ENCODE measurements at places on chromosomes 12 and 14. TPM values are rescaled to one million over a fixed set of nuclear protein-coding genes. Genes with fewer than 3 reads are reported as not detected.

Gene AQP5
- 3.2 TPM for polyA plus RNA-seq

DNA sequence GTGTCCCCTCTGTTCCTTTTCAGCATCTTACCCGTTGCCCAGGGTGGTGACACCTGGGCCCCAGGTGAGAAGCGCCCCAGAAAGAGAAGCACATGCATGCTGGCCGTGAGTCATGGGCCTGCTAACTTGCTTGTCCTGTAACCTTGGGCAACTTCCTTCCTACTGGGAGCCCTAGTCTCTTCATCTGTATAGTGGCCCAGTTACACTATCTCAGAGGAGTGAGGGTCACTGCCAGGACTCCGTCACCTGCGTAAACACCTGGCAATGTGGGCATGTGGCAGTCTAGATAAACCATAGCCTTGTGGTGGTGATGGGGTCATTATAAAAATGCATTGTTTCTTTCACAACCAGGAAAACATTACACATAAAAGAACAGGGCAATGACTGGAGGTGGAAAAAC is 125.2 kb downstream of the SLC25A47 start:
- no peak for DNase-seq

Gene IL22
- polyA plus RNA-seq = not detected

Gene ACVR1B
- 53.1 TPM for polyA plus RNA-seq

DNA sequence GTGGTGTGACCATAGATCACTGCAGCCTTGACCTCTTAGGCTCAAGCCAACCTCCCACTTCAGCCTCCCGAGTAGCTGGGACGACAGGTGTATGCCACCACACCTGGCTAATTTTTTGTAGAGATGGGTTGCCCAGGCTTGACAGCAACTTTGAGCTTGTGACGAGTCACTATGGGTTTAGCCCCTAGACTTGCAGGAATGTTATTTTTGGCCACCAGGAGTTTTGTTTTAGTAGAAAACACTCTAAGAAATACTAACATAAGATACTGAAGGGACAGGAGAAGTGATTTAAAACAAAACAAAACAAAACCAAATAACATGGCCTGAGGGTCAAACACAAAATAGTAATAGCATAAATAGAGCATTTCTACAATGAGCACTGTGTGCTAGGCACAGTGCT is 26.4 kb downstream of the SETD3 start:
- no peak for DNase-seq

DNA sequence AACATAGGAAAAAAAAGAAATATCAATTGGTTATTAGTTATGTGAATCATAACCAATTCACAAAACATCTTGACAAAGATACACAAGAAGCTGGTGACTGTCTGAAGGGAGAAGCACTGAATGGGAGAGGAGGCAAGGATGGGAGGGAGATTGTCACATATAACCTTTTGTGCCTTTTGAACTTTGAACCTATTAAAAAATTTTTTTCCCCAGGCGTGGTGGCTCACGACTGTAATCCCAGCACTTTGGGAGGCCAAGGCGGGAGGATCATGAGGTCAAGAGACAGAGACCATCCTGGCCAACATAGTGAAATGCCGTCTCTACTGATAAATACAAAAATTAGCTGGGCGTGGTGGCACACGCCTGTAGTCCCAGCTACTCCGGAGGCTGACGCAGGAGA is 12.6 kb downstream of the DYNLL1 start:
- no peak for DNase-seq

GRCh38 chr12:46049665-46050064 is 59.3 kb upstream of the SCAF11 start:
- DNase-seq = no peak

- no peak for DNase-seq
These were observed 378.4 kb upstream of the RGS6 start for GRCh38 chr14:71553779-71554178.

GRCh38 chr14:75969891-75970290 is 11.9 kb downstream of the TGFB3 start:
- DNase-seq = no peak

Gene SRRM4
- 0.16 TPM for polyA plus RNA-seq

Gene AEBP2
- 63.3 TPM for polyA plus RNA-seq

DNA sequence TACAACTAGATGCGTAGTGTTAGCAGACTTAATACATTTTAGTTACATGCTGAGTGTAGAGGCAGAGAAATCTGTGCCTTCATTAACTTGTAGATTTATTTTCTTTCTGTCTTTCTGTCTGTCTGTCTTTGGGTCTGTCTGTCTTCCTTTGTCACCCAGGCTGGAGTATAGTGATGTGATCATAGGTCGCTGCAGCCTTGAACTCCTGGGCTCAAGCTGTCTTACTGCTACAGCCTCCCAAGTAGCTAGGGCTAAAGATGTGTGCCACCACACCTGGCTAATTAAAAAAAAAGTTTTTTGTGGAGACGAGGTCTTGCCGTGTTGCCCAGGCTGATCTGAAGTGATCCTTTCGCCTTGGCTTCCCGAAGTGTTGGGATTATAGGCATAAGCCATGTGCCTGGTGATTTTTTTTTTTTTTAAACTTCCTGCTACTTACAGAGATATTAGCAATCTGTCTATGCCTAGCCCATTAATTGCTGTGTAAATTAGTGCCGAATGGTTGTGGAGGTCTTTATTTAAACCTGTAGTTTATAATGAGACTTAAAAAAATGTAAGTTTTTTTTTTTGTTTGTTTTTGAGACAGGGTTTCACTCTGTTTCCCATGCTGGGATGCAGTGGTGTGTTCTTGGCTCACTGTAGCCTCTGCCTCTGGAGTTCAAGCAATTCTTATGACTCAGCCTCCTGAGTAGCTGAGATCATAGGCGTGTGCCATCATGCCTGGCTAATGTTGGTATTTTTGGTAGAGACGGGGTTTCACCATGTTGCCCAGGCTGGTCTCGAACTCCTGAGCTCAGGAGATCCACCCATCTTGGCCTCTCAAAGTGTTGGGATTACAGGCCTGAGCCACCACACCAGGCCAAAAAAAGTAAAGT is 22.8 kb downstream of the ERC1 start:
- no peak for DNase-seq

GRCh38 chr12:117212563-117213190 is 22.4 kb upstream of the FBXO21 start:
- peak; percentile 50 for DNase-seq

DNA sequence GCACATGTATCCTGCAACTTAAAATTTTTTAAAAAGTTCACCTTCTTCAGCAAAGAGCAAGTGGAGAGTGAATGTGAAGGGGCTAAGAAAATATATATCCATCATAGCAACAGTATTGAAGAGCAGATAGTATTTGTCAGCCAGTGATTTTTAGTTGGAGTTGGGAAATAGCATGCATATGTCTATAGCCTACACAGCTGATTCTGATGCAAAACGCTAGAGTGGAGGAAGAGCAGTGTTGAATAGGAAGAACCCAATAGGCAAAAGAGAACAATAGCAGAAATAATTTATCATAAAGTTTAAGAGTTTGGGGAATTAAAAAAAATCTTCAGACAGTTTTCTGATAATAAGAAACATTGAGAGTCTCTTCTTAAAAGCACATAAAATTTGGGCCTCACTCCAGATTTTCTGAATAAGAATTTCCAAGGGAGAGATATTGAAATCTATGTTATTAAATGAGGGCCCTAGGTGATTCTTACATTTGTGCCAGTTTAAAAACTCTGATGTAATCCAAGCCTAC is 12.0 kb downstream of the PDE6H start:
- DNase-seq = no peak

Gene SPIC
- polyA plus RNA-seq = not detected

- DNase-seq = no peak
These were observed 84.4 kb downstream of the CMKLR1 start for GRCh38 chr12:108254517-108255251.

DNA sequence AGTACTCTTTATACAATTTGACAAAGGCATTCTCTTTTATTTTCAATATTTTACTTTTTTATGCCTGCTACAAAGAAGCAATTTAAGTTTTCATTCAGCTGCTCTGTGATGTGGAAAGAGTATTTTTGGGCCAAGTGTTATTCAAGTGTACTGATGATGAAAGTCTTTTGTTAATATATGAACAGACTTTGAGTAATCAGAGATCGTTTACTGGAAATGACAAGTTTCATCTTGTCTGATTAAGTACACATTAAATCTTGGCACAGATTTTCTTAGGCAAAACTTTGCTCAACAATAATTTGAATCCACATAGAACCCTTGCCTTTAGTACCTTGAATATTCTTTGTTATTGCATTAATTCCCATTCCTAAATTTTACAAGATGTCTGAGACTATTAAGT is 13.3 kb upstream of the PZP start:
- no peak for DNase-seq

GRCh38 chr14:101246894-101247841 is 314.1 kb upstream of the DIO3 start:
- no peak for DNase-seq

Gene FGD4
- 18.5 TPM for polyA plus RNA-seq

DNA sequence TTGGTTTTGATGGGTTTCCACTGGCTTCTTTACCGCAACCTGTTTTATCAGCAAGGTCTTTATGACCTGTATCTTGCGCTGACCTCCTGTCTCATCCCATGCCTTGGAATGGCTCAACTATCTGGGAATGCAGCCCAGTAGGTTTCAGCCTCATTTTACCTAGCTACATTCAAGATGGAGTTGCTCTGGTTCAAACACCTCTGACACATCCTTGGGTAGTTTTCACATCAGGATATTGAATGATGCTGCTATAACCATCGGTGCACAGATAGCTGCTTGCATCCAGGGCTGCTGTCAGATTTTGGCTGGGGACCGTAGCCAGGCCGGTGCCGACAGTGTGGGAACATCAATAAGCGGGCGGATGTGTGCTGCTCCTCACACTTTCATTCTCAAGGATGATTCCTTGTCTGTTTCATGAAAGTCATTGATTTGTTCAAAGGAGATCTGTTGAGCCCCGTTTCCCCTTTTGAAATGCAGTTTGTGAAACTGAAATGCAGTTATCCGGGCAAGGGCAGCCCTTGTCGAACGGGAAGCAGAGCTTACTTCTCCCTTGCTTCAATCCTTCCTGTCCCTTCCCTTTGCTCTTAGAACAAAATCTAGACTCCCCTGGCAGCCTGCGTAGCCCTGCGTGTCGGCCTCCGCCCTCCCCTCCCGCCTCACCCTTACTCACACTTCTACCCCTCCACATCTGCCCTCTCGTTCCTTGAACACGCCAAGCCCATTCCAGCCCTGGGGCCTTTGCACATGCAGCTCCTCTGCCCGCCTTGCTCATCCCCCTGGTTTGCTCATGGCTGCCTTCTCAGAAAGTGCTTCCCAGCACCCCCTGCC is 49.2 kb upstream of the NCOR2 start:
- DNase-seq = no peak

DNA sequence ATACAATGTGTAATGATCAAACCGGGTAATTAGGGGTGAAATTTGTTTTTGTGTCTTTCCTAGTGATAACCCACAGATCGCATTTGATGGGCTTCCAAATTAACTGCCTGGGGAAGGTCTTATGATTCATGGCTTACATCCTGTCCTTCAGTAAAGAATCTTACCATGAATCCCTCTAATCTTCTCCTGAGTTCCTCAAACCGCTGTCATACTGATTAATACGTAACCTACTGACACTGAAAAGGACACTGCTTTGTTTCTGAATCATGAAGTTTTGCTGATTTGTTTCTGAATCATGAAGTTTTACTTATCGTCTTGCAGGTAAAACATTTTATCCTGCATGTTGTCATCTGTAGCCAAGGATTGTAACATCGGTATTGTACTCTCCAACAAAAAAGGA is 52.0 kb upstream of the CRY1 start:
- DNase-seq = no peak

Gene METTL25
- polyA plus RNA-seq = 16.3 TPM

DNA sequence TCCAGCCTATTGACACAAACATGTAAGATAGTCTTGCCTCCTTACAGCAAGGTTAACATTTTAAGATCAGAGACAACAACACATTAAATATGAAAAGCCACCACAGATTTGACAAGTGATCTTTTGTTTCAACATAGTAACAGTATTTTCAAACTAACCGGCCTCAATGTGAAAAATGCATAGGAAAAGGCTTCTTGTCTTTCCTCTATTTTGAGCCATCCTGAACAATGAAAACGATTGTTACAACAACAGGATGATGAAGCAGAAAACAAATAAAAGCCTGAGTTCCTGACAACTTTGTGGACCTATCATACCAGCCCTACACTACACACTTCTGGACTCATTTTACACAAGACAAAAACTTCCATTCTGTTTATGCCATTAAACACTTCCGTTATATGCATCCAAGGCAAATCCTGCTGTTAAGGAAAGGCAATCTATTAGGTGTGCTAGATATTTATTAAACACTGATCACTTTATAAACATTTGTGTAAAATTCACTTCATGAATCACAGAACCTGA is 37.3 kb downstream of the BAZ1A start:
- no peak for DNase-seq

Gene ACTN1
- 71.6 TPM for polyA plus RNA-seq

- DNase-seq = no peak
These were observed 106.3 kb downstream of the ST8SIA1 start for GRCh38 chr12:22228022-22228875.

DNA sequence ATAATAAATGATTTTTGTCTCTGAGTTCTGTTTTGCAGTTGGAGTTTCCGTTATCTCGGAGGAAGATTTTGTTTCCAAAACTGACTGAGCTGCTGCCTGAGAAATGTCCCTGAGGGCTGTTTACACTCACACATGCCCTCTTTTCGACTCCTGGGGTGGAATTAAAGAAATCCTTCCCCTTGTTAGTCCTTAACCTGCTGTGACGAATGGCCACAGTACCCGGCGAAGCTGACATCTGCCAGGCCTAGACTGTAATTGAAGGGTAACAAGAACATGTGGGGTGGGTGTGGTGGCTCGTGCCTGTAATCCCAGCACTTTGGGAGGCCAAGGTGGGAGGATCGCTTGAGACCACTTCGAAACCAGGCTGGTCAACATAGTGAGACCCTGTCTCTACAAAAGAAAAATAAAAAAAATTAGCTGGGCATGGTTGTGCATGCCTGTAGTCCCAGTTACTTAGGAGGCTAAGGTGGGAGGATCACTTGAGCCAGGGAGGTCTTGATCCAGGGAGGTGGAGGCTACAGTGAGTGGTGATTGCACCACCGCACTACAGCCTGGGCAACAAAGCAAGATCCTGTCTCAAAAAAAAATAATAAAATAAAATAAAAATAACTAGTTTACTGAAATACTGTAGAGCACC is 8.4 kb downstream of the OASL start:
- DNase-seq = no peak

Gene PLEKHG7
- 0.30 TPM for polyA plus RNA-seq

- DNase-seq = no peak
These were observed 248.1 kb upstream of the SOX5 start for GRCh38 chr12:24197532-24197931.

Gene NGDN
- polyA plus RNA-seq = 62.1 TPM

- no peak for DNase-seq
These were observed 3.2 kb downstream of the KRT86 start for GRCh38 chr12:52277486-52278245.

- no peak for DNase-seq
These were observed 381.6 kb downstream of the FOXG1 start for GRCh38 chr14:29148221-29148620.

Gene ACSS3
- 19.1 TPM for polyA plus RNA-seq

Gene AJUBA
- polyA plus RNA-seq = 75.9 TPM

Gene REM2
- 1.3 TPM for polyA plus RNA-seq

GRCh38 chr14:38199076-38199475 is 8.6 kb upstream of the SSTR1 start:
- DNase-seq = no peak

- DNase-seq = no peak
These were observed 177.3 kb downstream of the CHST11 start for GRCh38 chr12:104634044-104634443.

GRCh38 chr12:7117670-7118069 is 8.7 kb upstream of the C1RL start:
- DNase-seq = no peak

All from left renal cortex interstitium (tissue), 4 donors.